ENCODE measurements at places on chromosomes 16 and 17.

GRCh38 chr17:80257716-80258213 is 2.9 kb upstream of the RNF213 start:
- DNase-seq: no peak

DNA sequence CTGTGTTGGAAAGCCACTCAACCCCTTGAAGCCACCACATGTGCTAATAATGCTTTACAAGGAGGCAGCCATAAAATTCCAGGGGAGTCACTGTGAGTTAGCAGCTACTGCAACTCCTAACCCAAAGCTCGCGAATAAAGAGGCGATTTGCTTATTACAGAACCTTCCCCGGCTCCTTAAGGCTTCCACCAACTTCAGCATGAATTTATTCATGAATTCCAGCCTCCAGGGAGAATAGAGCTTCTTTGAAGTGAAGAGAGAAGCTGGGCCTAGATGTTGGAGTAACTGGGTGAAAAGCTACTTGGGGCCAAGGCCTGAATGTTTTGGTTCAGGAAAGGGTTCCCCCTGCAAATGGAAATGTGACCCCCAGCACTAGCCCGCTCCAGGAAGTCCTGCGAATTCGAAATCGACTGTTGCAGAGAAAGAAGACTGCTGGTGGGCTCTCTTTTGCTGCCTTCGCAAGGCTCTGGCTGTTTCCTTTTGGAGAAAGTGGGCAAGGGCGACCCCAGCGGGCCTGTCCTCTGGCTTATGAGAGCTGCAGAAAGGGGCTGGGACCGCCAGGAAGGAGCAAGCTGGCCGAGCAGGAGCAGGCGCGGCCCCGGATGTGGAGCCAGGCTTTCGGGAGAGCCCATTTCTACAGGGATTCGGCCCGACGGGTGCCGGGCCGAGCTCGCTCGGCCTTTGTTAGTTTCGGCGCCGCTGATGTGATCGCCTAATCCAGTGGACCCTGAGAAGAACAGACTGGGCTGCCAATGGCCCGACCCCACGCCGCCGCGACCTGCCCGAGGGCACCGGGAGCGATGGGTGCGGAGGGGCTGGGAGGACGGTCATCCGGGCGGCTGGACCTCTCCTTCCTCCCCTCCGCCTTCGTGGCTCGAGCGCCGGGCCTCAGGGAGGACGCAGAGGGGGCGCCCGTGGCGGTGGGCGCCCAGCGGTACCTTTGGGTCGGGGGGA is 7.6 kb downstream of the CBX8 start:
- DNase-seq: no peak

DNA sequence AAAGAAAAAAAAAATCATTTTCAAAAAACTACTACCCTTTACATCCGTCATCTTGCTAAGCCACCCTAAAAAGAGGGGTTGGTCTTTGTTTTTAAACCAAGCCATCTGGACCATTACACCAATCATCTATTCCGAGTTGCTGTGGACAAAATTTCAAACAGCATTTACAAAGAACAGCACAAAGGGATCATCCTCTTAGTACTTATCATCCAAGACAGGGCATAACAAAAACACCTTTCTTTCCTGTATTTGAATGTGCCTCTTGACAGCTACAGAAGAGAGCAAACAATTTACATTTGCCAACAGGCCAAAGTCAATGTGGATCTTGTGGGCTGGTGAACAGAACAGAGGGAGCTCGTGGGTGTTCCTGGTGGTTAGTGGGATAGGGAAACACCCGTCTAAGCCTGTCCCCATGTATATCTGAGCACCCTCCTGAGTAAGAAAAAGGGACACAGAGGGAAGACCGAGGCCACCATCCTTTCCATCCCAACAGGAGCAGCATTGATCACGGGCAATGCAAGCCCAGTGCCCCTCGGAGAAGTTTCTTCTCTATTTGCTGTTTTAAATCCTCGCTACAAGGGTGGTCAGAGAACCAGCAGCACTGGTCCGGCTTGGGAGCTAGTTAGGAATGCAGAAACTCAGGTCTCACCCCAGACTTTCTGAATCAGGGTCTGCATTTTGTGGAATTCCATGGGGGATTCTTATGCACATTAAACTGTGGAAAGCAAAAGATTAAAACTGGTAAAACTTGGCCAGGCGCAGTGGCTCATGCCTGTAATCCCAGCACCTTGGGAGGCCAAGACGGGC is 1.9 kb downstream of the SLC39A11 start:
- DNase-seq: no peak

DNA sequence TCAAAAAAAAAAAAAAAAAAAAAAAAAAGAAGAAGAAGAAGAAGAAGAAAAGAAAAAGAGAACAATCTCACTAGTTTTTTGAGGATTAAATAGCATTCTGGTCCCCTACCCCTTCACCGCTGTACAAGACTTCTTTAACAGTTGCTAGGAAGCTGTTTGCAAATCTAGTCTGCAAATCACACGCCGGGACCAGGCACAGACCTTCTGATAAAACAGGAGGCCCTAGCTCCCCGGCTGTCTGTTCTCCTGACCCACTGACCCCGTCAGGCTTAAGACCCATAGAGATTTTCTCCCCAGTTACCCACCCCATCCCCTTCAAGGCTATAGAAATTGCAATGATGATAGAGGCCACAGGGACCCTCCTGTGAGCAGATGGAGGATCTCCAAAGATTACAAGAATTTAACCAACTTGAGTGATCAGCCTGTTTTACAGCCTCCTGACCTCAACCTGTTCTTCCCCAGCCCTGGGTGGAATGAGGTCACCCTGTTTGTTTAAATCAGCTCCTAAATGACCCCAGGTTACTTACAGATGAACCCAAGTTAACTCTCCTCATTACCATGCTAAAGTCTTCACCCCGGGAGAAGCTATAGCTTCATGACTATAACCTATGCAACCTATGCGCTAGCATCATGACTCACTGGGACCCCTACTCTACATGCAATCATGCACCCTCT is 11.8 kb upstream of the SULT1A1 start:
- DNase-seq: no peak

DNA sequence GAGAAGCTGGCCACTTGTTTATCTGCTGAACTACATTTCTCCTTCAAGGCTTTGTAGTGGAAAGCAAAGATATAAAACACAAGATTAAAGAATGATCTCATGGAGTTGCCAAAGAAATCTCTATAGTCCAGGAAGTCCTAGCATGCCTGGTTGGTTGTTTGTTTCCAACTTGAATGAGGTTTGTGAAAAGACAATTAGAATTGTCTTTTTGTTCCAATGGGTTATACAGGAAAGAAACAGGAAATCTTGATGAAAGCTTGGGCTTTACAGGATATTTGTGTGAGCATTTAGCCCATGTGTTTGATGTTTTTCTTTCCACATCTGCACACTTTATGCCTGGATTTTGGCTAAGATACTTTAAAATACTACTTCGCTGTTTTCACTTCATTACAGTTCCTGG is 273.4 kb downstream of the CEP112 start:
- no peak for DNase-seq

DNA sequence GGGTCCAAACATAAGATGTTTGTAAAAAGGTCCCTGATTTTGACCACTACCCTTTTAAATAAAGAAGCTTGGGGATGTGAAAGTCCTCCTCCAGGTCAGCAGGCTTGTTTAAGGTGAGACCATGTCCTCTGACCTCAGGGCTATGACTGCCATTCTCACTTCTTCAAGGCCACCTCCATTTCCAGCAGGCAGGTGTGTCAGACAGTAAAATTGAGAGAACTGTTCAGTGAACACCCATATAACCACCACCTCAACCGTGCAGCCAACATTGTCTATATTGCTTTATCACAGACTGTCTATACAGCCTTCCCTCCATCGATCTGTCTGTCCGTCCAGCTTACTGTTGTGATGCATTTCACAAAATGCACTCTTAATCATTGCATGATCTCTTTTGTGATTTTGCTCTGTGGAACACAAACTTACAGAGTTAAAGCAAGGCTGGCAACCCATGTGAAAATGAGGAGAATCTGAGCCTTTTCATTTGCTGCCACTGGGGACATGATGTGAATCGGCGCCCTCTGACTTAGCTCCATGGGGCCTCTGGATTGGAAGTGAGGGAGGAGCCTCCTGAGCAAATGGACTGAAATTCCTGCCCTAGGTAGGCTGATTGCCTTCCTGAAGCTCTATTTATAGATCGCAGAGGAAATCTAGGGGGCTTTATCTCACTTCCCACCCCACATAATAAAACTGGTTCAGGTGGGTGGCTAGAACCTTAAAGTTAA is 53.8 kb downstream of the ZNRF1 start:
- no peak for DNase-seq

DNA sequence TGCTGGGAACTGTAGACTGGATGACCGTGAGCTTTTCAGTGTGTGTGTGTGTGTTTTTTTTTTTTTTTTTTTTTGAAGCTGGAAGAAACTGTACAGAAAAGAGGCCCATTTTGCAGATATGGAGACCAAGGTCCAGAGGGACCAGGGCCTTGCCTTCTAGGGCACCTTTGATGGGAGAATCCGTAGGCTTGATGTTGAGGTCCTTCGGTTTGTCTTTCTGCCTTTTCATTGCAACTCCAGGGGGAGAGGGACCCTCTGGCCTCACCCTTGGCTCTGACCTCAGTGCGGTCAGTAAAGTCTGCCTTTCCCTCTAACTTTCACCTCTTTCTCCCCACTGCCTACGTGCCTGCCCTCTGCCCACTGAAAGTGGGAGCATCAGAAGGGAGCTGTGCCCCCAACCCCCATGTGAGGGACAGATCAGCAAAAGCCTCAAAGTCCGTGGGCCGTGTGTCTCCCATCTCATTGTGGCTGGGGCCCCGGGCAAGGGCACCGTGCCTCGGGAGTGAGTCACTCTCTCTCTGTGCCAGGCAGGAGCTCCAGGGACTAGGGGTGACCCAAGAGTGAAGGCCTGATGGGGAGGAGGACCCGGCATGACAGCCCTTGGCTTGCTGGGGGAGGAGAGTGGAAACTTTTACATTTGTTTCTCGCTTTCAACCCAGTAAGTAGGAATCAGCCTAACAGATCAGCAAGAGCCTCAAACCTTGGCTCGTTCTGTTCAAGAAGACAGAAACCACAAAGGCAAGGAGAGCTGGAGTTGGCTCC is 123.6 kb downstream of the CMIP start:
- peak; percentile 29 for DNase-seq

- DNase-seq: no peak
Observed at GRCh38 chr16:85535352-85536072, 77.6 kb upstream of the GSE1 start.

DNA sequence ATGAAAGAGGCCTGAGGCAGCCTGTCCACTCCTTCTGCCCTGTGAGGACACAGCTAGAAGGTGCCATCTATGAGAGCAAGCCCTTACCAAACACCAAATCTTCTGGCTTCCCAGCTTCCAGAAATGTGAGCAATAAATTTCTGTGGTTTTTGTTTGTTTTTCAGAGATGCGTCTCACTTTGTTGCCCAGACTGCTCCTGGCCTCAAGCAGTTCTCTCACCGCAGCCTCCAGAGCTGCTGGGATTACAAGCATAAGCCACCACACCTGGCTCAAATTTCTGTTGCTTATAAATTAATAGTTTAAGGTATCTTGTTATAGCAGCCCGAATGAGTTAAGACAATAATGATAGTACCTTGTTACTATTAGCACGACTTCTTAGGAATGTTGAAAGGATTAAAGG is 12.5 kb upstream of the SLC16A11 start:
- DNase-seq: no peak

GRCh38 chr17:71963351-71963750 is 157.5 kb upstream of the SOX9 start:
- no peak for DNase-seq

- DNase-seq: peak; percentile 14
Observed at GRCh38 chr16:57377080-57377841, 5.0 kb downstream of the CX3CL1 start.

- DNase-seq: peak; percentile 62
Observed at GRCh38 chr16:48101069-48101674, 54.6 kb downstream of the ABCC12 start.

GRCh38 chr17:74798239-74798707 is 22.1 kb upstream of the NAT9 start:
- no peak for DNase-seq

DNA sequence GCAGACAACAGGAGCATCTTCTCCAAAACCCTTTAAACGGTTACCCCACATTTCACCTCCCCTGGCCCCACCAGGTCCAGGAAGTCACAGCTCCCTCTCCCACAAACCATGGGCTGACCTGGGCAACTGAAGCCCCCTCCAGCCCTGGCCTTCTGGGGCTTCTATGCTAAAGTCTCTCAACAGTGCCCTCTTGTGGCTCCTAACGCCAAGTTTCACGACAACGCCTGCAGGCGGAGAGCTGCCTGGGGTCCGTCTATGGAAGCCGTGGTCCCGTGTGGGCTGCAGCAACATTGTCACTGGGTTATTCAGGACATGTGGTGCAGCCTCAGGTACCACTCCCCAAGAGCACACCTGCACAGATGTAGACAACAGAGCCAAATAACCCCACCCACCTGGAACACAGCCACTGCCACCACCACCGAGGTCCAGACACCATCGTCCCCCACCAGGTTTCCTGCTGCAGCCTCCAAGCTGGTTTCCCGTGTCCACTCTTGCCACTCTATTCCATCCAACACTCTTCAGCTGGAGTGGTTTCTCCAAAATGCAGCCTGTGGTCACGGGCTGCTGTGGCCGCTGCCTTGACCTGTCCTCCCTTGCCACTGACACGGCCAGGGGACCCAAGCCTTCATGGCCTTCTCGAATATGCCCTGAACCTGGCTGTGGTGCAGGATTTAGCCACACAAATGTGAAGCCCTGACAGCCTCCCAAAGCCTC is 19.1 kb downstream of the C16orf95 start:
- peak; percentile 44 for DNase-seq

DNA sequence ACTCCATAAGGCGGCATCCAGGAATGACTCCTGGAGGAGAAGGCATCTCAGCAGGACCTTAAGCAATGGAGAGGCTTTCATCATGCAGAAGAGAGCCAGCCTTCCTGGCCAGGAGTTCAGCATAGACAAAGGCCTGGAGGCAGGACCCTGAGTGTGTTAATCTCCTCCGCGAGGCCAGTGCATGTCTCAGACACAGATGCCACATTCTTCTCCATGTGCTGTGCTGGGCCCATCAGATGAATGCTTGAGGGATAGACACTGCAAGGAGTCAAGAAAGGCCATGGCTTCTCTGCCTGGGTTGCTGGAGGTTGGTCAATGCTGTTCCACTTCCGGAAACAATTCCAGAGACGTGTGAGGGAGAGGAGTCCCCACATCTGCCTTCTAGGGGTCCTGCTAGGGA is 147.5 kb downstream of the IRX5 start:
- DNase-seq: no peak

DNA sequence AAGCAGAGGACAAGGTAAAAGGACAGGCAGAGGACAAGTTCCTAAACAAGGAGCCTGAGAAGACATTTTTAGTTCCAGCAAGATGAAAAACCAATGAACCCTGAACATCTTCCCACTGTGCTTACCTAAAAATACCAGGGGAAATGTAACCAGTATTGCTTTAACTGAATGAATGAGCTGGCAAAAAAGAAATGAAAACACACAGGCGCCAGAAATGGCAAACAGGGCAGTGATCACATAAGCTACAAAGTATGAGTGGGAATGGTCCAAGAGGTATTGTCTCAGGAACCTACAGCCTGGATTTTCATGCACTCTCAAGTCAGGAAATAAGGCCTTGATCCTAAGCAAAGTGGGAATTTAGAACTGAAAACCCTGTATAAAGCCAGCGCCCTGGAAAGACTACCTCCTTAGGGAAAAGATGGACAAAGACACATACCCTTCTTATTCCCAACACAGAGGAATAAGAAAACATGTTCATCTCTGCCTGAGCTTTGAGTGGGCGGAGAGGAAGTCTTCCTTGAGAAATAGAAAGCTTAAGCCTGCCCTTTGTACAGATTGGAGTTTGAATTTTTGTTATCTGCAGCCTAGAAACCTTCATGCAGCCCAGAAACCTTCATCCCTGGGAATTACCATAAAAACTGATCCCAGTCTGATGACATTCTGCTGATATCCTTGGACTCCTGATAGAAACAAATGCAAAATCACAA is 2.1 kb downstream of the CMTM2 start:
- DNase-seq: no peak

GRCh38 chr17:74123350-74123749 is 80.1 kb upstream of the RPL38 start:
- no peak for DNase-seq

- DNase-seq: no peak
Observed at GRCh38 chr17:39699818-39700147, at the start of gene ERBB2. Gene ERBB2 (plus strand): TSS chr17:39700064. CDS start chr17:39700239, 175 bp downstream.

Measured in activated CD4-positive, alpha-beta T cell treated with anti-CD3 and anti-CD28 coated beads, Interleukin-2, amount 50 U/mL, for 16 hours (primary cell).